ENCODE measurements at places on chromosomes 5 and 9. TPM values are rescaled to one million over a fixed set of nuclear protein-coding genes. Genes with fewer than 3 reads are reported as not detected.

The SPATA9 gene
- 1.4 TPM for polyA plus RNA-seq

The DNAH5 gene
- 0.57 TPM for polyA plus RNA-seq

The IFNA21 gene
- polyA plus RNA-seq: not detected

The MYOZ3 gene
- polyA plus RNA-seq: 13.7 TPM

The SLIT3 gene
- polyA plus RNA-seq: 6.8 TPM

The CATSPER3 gene
- 0.87 TPM for polyA plus RNA-seq

The SLC36A2 gene
- 0.62 TPM for polyA plus RNA-seq

The CCNJL gene
- polyA plus RNA-seq: 4.8 TPM

All from forelimb muscle (tissue), 1 donor.